ENCODE measurements at places on chromosomes 1 and 21.

- DNase-seq, result no peak
Observed at GRCh38 chr1:89802051-89802450, 18.8 kb upstream of the LRRC8D start.

GRCh38 chr1:212974711-212975110, 24.4 kb downstream of the VASH2 start:
- DNase-seq, result no peak

GRCh38 chr1:47817861-47818260, 179.3 kb downstream of the TRABD2B start:
- no peak for DNase-seq

DNA sequence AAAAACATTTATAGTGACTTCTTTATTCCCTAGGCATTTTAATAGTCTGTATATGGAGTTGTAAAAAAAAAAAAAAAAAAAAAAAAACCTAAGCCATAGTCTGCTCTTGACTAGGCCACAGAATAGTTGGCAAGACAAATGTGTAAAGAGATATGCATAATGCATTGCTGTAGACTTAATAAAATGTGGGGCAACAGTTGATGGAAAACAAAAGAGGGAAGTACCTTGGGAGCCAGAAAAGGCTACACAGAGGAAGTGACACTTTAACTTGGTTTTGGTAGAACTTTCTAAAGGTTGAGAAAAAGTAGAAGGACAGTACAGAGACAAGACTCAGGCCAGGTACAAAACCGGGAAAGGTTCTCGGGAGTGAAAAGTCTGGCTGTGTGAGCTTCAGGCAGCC, 802.9 kb upstream of the ADAMTS5 start:
- peak; percentile 10 for DNase-seq

- DNase-seq, result peak; percentile 23
Observed at GRCh38 chr1:101357444-101357986, 120.7 kb downstream of the S1PR1 start.

DNA sequence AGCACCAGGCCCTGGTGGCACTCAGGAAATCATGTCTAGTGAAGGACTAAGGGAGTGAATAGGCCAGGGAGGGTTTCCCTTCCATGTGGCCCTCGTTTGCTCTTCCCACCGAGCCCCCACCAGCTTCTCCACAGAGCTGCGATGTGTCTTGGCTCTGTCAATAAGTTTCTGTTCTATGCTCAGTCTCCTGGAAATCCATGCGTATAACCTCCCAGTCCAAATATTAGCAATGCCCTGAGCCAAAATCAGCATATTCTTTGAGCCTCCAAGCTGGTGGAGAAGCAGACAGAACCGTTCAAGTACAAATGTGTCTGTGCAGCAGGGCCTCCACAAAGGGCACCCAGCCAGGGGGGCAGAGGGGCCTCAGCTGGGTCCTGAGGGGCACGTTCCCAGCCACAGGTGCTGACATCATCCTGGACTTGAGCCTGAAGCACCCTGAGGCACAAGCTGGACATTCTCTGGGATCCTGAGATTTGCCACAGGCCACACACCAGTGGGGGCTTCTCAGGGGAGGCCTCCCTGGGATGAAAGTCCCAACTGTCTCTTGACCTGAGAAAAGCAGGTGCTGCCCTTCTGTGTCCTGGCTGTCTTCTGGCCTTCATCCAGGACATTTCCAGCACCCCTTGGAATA, 350.5 kb upstream of the VAMP3 start:
- no peak for DNase-seq

GRCh38 chr1:22841142-22841541, 130.5 kb downstream of the EPHB2 start:
- no peak for DNase-seq

GRCh38 chr1:227937838-227938145, 9.9 kb downstream of the WNT9A start:
- no peak for DNase-seq

DNA sequence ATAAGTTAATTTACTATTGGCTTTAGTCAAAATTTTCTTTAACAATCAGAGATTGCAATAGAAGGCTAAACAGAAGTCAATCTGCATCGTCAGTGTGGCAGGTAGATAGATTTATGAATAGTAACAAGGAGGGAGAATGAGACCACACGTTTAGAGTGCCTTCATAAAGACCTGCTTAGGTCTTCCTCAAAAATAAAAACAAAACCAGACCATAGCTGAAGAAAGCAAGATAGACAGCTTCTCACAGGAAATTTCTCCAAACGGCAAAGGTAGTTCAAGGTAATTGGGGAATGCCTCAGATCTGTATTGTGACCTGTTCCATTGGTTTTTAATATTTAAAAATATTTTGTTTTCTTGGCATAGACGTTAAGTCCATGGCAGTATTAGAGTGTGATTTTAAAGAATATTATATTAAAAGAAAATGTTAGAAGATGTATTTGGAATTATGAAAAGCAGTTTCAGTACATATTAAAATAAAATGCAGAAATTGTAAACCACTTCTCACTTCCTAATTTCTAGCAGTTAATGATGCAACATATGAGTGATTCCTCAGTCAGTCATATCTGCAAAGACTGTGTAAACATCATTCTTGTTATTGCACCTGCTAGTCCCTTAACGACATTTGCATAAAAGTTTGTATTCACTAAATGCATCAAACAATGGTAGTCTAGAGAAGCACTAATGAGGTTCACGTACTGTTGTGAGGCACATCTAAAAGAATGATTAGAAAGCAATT, 278.0 kb downstream of the HLX start:
- DNase-seq, result peak; percentile 39

GRCh38 chr1:91750398-91750996, 135.5 kb downstream of the TGFBR3 start:
- DNase-seq, result no peak

DNA sequence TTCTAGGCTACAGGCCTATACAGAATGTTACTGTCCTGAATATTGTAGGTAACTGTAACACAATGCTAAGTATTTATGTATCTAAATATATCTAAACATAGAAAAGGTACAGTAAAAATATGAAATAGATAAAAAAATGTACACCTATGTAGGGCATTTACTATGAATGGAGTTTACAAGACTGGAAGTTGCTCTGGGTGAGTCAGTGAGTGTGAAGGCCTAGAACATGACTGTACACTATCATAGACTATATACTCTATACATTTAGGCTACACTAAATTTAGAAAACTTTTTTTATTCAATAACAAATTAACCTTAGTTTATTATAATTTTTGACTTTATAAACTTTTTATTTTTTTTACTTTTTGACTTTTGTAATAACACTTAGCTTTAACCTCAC, 136.9 kb downstream of the DUSP10 start:
- DNase-seq, result no peak

DNA sequence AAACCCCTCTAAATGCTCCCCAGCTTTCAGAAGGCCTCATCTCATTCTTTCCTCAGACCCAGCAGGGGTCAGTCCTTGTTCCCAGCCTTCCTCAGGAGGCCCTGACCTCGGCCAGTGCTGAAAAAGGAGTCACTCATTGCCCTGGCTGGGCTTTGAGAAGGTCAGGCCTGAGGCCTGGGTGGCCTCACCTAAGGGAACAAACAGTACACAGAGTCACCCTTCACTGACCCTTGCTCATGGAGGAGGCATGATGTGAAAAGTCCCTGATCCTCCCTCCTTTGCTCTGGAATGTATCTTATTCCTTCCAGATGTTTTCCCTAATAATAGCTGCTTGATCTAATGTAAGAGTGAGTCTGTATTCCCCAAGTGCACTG, 117.7 kb upstream of the SLC44A3 start:
- no peak for DNase-seq

GRCh38 chr1:212858461-212859265, 588 bp downstream of the FLVCR1 start:
- no peak for DNase-seq

GRCh38 chr21:25350056-25350455, 257.2 kb downstream of the MRPL39 start:
- DNase-seq, result no peak

GRCh38 chr1:241499910-241500309, 19.6 kb downstream of the FH start:
- no peak for DNase-seq

DNA sequence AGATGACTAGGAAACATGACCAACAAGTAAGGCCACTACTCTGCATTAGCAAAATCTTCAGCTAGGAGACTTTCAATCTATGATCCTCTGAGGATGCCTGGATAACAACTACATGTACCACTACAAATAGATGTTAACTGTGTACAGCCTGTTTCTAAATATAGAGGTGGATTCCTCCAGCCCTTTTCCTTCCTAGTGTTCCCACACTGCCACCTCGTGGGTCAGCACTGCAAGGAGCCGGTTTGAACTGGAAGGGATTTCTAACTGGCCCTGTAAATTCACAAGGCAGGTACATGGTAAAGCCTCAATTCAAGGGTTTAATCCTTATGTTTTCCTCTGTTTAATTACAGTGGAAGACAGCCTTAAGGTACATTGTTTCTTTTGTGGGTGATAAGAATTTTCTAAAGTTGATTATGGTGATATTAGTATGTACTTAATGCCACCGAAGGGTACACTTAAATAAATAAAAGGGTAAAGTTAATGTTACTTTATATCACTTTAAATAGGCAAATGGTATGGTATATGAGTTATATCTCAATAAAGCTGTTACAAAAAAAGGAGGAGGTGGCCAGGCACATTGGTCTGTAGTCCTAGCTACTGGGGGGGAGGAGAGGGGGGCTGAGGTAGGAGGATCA, 14.4 kb downstream of the SMYD3 start:
- no peak for DNase-seq

- peak; percentile 78 for DNase-seq
Observed at GRCh38 chr1:234934611-234935033, 194.0 kb downstream of the TOMM20 start.

DNA sequence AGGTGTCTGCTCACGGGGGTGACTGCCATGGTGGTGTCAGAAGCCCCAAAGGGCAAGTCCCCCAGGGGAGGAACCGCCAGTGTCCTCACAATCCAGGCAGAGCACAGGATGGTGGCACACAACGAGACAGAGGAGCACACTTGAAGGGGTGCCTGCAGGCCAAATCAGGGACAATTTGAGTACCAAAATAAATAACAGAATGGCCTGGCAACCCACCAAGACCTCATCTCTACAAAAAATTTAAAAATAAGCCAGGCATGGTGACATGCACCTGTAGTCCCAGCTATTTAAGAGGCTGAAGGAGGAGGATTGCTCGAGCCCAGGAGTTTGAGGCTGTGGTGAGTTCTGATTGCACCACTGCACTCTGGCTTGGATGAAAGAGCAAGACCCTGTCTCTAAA, 38.2 kb downstream of the TIAM1 start:
- DNase-seq, result no peak

DNA sequence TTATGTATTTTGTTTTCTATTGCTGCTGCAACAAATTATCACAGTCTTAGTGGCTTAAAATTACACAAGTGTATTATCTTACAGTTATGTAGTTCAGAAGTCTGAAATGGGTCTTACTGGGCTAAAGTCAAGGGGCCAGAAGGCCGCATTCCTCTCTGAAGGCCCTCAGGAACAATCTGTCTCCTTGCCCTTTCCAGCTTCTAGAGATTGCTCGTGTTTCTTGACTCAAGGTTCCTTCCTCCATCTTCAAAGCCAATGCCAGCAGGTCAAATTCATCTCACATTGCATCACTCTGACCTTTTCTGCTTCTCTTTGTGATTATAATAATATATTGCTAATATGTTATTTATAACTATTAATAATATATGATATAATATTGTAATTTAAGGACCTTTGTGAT, 97.1 kb downstream of the DIRAS3 start:
- no peak for DNase-seq

GRCh38 chr1:202047977-202048376, 37.6 kb downstream of the ELF3 start:
- no peak for DNase-seq

GRCh38 chr1:29283804-29284195, 47.5 kb downstream of the PTPRU start:
- DNase-seq, result no peak

DNA sequence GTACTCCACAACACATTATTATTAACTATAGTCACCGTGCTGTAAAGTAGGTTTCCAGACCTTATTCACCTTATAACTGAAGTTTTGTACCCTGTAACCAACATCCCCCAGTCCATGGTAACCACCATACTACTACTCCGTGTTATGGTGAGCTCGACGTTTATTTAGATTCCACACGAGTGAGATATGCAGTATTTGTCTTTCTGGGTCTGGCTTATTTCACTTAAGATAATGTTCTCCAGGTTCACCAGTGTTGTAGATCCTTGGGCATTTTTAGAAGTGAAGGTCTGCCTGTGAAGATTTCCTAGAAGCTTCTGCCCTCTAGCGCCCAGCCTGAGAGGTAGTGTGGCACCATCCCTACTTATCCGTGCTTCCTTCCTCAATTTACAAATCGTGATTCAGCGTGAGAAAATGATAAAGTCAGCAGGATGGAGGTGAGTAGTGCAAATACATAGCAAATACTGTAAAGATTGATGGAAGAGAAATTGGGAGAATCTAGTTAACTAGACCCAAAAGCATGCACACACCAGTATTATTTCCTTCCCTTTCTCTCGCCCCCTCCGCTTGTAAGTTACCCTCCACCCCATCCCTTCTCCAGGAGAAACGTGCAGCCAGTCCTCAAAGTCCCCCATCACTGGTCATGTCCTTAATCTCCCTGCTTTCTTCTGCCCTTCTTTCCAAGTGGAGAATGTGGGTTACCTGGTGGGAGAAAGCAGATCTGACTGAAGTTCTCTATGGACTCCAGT, 36.0 kb upstream of the DISC1 start:
- peak; percentile 73 for DNase-seq

DNA sequence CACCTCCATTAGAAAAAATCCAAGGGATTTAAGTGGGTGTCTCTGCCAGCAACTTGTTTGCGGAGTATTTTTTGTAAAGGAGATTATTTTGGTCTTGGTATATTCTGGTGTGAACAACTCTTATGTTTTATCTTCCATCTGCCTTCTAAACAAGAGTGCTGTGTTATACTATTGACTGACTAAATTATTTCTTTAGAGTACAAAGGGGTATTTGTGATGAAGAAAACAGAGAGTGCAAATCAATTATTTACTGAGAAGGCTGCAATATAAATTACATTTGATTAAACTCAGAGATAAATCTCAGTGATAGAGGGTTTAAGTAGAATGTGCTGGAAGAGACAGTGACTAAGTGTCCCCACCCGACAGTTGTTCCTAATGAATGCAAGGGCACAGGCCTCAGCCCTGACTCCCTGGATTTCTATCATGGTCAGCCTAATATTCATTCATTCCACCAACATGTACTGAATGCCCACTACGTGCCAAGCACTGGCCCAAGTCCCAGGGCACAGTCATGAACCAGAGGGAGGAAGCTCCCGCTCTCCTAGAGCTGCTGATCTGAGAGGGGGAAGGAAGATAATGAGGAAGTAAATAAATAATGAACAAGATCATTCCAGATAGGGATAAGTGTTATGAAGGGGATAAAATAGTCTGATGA, 196.9 kb upstream of the C8B start:
- no peak for DNase-seq

DNA sequence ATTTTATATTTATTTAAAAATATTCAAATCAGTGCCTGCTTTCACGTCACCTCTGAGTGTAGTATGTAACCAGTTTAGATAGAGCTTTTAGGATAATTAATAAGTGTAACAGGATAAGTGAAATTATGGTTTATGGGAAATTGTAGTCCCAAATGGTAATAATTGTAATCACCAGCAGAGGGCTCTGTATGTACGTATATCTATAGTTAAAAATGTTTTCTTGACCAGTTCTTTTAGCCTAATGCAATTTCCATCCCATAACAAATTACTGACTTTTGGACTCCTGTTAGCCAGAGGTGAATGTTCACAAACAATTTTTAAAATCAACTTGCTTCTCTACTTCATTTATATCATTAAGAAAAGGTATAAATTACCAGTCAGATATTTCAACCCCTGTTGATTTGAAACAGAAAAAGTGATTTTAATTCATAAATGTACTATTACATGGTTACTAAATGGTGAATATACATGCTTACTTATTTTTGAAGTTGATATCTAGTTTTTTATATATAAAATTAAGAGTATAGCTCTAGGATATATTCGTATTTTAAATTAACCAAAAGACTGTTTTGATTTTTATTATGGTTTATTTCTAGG, 25.3 kb downstream of the SLC30A7 start:
- no peak for DNase-seq

Measured in HL-60 (cell line).